ENCODE measurements at places on chromosomes 6 and 20. TPM values are rescaled to one million over a fixed set of nuclear protein-coding genes. Genes with fewer than 3 reads are reported as not detected.

GRCh38 chr6:154686162-154686561 lies 47.1 kb upstream of the SCAF8 start:
- H3K27me3 ChIP-seq = no peaks in the 10 kb centered on the region
- H3K4me1 ChIP-seq = no peaks in the 10 kb centered on the region
- DNase-seq = no peak
- H3K4me3 ChIP-seq = no peak overlapping the region
- H3K36me3 ChIP-seq = no peaks in the 10 kb centered on the region

Gene DEFB132
- not detected for total RNA-seq

Gene FOXF2
- total RNA-seq = 0.27 TPM

- no peak for DNase-seq
- H3K36me3 ChIP-seq = peaks cover 40% of the 10 kb centered on the region
- no peaks in the 10 kb centered on the region for H3K27me3 ChIP-seq
- H3K4me1 ChIP-seq = no peaks in the 10 kb centered on the region
- H3K4me3 ChIP-seq = no peak overlapping the region
Measured at GRCh38 chr6:83127976-83128375, 60.5 kb downstream of the DOP1A start.

- H3K27ac ChIP-seq = no peak overlapping the region
- no peak overlapping the region for H3K4me3 ChIP-seq
- H3K27me3 ChIP-seq = peaks cover 15% of the 10 kb centered on the region
- no peak for DNase-seq
Measured at GRCh38 chr6:147510929-147511590, 2.6 kb downstream of the SAMD5 start.

Gene ASIP
- total RNA-seq = 0.61 TPM

Gene PRICKLE4
- 2.9 TPM for total RNA-seq

Gene CNR1
- total RNA-seq = 5.3 TPM

DNA sequence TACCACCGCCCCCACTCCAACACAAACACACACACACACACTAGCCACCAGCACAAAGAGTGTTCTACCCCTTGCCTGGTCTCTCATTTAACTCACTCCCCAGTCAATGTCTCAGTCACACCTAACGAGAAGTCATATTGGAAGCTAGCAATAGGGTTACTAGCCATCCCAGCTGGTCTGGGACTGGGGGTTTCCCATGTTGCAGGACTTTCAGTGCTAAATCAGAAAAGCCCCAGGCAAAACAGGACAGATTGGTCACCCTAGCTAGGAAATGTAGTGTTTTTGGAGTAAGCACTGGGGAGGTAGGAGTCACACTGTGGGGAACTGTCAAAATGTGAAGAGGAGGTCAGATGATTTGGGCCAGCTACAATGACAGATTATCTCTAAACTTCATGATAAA lies 158.1 kb downstream of the UNC5CL start:
- no peak overlapping the region for H3K4me3 ChIP-seq
- no peaks in the 10 kb centered on the region for H3K4me1 ChIP-seq
- no peak overlapping the region for H3K27ac ChIP-seq
- no peaks in the 10 kb centered on the region for H3K36me3 ChIP-seq

- DNase-seq = no peak
- no peaks in the 10 kb centered on the region for H3K36me3 ChIP-seq
- H3K27me3 ChIP-seq = no peaks in the 10 kb centered on the region
- H3K27ac ChIP-seq = no peak overlapping the region
- H3K4me3 ChIP-seq = no peak overlapping the region
Measured at GRCh38 chr20:40891351-40891750, 137.3 kb upstream of the TOP1 start.

DNA sequence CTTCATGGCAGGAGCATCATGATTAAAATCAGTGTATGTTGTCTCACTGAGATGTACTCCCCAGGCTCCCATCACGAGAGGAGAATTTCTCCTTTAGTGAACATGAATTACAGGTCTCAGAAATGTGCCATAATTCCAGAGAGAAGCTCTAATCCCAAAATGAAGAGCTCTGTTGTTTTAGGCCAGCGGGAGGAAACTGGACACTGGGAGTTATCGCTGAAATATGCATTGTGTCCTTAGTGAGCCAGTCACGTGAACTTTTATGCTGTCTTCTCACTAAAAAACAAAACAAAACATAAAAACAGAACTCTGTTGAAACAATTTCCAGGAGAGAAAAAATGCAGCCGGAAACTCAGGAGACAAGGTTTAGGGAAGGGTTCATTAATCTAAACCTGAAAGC lies 315.7 kb upstream of the NT5E start:
- H3K36me3 ChIP-seq = no peaks in the 10 kb centered on the region
- no peak overlapping the region for H3K27ac ChIP-seq
- no peaks in the 10 kb centered on the region for H3K4me1 ChIP-seq
- no peaks in the 10 kb centered on the region for H3K27me3 ChIP-seq

DNA sequence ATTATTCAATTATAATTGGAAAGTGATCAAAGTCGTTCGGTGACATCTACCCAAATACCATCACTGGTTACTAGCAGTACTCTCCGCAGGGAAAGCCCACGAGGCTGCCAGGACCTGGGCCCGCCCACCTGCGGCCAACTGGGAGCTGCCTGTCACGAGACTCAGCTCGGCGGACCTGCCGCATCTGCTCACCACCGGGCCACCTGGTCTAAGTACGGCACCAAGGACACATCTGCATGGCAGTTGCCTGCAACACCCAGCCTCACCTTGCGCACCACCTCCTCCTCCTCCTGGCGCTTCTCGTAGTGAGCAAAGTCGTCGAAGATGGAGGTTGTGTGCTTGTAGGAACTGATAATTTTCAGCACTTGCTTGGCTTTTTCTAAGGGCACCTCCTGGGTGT lies 13.9 kb downstream of the YTHDF1 start:
- no peak for DNase-seq
- H3K4me1 ChIP-seq = peaks cover 26% of the 10 kb centered on the region
- no peak overlapping the region for H3K27ac ChIP-seq
- H3K4me3 ChIP-seq = no peak overlapping the region

Measured in adrenal gland (tissue), 19 donors.